SK-N-SH (cell line): ENCODE measurements at places on chromosomes 16 and 17. TPM values are rescaled to one million over a fixed set of nuclear protein-coding genes. Genes with fewer than 3 reads are reported as not detected.

Gene LRRC36
- polyA plus RNA-seq = 0.78 and 0.92 TPM in 2 replicates

Gene VMO1
- 0.76 and 1.3 TPM in 2 replicates for polyA plus RNA-seq

Gene SERPINF2
- 0.16 and 0.26 TPM in 2 replicates for polyA plus RNA-seq

Gene PIK3R5
- polyA plus RNA-seq = not detected in 2 replicates

Gene SLC52A1
- polyA plus RNA-seq = 0.49 and 0.55 TPM in 2 replicates

Gene WFIKKN1
- polyA plus RNA-seq = 0.10 and 0.16 TPM in 2 replicates

Gene TTYH2
- 16.1 and 17.0 TPM in 2 replicates for polyA plus RNA-seq
